ENCODE measurements at places on chromosomes 11 and 22. TPM values are rescaled to one million over a fixed set of nuclear protein-coding genes. Genes with fewer than 3 reads are reported as not detected.

The TSSK2 gene
- total RNA-seq = not detected

The RTN4RL2 gene
- 0.32 TPM for total RNA-seq

The CCND1 gene
- total RNA-seq = 199 TPM

The GNAZ gene
- total RNA-seq = 15.7 TPM

The OR52M1 gene
- not detected for total RNA-seq

The OR52N5 gene
- total RNA-seq = not detected

The APOC3 gene
- not detected for total RNA-seq

The TSPAN32 gene
- 0.33 TPM for total RNA-seq

The TUBA8 gene
- 1.6 TPM for total RNA-seq

All from breast epithelium (tissue), 4 donors.